ENCODE measurements at places on chromosomes 6 and 20.

- DNase-seq = peak; percentile 34
Observed at GRCh38 chr6:391559-392440, at the start of gene IRF4. Gene IRF4 (plus strand): TSS chr6:391752. CDS start chr6:393153, 1,401 bp downstream.

GRCh38 chr20:45450097-45450818, 19.3 kb upstream of the WFDC2 start:
- DNase-seq = no peak

GRCh38 chr6:119476024-119476423, 126.5 kb upstream of the MAN1A1 start:
- DNase-seq = no peak

- DNase-seq = no peak
Observed at GRCh38 chr6:35093783-35094182, 47.4 kb downstream of the TCP11 start.

GRCh38 chr6:97812940-97813339, 529.9 kb upstream of the MMS22L start:
- DNase-seq = no peak

DNA sequence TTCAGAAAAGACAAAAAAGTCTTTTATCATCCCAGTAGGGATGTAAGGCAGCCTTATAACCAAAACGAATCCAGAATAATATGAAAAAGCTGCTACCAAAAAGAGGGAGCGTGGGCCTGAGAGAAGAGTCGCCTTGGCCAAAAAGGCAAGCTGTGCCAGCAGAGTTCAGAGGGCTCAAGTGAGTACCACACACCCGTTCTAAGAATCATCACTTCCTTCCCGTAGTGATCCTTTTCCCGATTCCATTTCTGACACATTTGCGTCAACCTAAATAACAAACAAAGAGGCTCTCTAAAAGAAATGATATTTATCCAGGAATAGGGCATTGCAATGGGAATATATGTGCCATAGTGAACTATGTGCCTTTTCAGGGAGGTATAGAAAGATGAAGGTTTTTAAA, 3.8 kb upstream of the TMEM181 start:
- no peak for DNase-seq

Measured in activated effector memory CD4-positive, alpha-beta T cell treated with Interleukin-2 at 50 U/mL for 16 hours (primary cell).